ENCODE measurements at places on chromosomes 5 and 9. TPM values are rescaled to one million over a fixed set of nuclear protein-coding genes. Genes with fewer than 3 reads are reported as not detected.

The PRRX2 gene
- total RNA-seq, result 9.5 TPM

The ERCC8 gene
- total RNA-seq, result 15.1 TPM

The SPATA31D4 gene
- total RNA-seq, result not detected

The DMGDH gene
- not detected for total RNA-seq

The SLC22A5 gene
- total RNA-seq, result 47.5 TPM

The SLC25A2 gene
- not detected for total RNA-seq

The RLN1 gene
- not detected for total RNA-seq

The HTR1A gene
- not detected for total RNA-seq

The FBXO38 gene
- 19.0 TPM for total RNA-seq

The SPINK6 gene
- total RNA-seq, result 0.45 TPM

The PDZD2 gene
- total RNA-seq, result 0.21 TPM

The CNTNAP3B gene
- 17.5 TPM for total RNA-seq

The TAF11L5 gene
- total RNA-seq, result not detected

The IL4 gene
- total RNA-seq, result not detected

The PCDHB15 gene
- total RNA-seq, result not detected

The POU5F2 gene
- total RNA-seq, result not detected

The CSF1R gene
- 0.10 TPM for total RNA-seq

The GARIN3 gene
- not detected for total RNA-seq

The IL31RA gene
- total RNA-seq, result 1.3 TPM

The CTXN3 gene
- total RNA-seq, result not detected

The TMEM8B gene
- total RNA-seq, result 3.5 TPM

The PCDHA9 gene
- total RNA-seq, result not detected

The HAVCR1 gene
- 28.9 TPM for total RNA-seq

The IRX2 gene
- total RNA-seq, result 2.1 TPM

The LOX gene
- total RNA-seq, result 2.0 TPM

The LYRM7 gene
- 2.2 TPM for total RNA-seq

The CDH9 gene
- total RNA-seq, result not detected

The GGTA1 gene
- not detected for total RNA-seq

The GRIA1 gene
- not detected for total RNA-seq

The MYOZ3 gene
- not detected for total RNA-seq

The WNK2 gene
- 5.9 TPM for total RNA-seq

The STKLD1 gene
- 1.7 TPM for total RNA-seq

The CDH12 gene
- total RNA-seq, result not detected

The WDR38 gene
- total RNA-seq, result 0.12 TPM

The GALT gene
- total RNA-seq, result 16.1 TPM

The RETREG1 gene
- 3.3 TPM for total RNA-seq

The PCDHGA9 gene
- 0.06 TPM for total RNA-seq

The PCDHGC4 gene
- total RNA-seq, result not detected

The GRXCR2 gene
- not detected for total RNA-seq
